ENCODE measurements at places on chromosomes 7 and 10.

DNA sequence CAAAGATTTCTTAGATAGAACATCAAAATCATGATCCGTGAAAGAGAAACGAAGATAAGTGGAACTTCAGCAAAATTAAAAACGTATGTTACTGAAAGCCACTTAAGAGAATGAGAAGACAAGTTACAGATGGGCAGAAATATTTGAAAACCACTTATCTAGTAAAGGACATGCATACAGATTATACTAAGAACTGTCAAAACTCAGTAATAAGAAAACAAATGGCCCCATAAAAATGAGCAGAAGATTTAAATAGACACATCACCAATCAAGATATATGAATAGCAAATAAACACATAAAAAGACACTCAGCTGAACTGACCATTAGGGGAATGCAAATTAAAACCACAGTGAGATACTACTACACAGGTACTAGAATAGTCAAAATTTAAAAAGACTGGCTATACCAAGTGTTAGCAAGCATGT, 343.7 kb downstream of the PTEN start:
- no peak for DNase-seq

DNA sequence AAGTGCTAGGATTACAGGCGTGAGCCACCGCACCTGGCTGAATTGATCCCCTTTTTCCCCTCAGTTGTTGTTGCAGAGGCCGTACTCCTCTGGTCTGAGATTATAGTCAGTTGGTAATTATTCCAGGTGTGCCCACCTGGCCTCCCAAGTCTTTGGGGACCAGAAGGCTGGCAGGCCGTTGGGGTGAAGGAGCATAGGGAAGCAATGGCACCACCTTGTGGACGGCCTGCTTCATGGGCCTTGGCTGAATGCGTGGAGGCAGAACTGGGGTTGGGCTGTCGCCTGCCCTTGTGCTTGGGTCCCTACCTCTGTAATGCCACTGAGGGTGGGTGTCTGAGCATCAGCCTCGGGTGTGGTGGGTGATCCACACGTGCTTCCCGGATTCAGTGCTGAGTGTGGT, 125.7 kb downstream of the RGS10 start:
- DNase-seq = peak; percentile 81

DNA sequence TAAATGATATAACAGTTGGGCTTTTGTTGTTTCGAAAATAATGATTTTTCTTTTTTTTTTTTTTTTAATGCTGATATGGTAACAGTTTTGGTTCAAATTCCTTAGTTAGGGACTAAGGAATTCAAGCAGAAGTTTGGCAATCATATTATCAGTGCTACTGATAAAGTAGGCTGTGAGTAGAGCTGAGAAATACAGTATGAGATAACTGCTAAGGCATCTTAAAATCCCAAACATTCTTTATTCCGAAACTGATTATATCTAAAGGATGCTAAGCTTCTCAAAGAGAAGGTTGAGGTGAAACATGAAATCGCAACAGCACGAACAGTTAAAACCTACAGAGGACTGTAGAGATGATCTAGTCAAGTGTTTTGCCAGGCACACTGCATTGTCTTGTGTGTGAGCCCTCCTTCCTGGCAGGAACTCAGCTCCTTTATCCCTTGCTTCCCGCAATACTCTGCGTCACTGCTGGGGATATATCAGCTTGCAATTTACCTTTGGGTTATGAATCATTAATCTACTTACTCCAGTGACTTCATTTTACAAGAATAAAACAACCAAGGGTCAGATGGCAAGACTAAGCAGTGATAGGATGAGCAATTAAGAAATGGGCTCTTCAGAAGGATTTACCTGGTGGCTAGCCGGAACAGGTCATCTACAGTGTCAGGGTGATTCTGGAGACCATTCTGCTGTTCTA, 36.7 kb downstream of the IRF5 start:
- DNase-seq = no peak

- no peak for DNase-seq
These were observed 1.9 kb upstream of the CYP26A1 start for GRCh38 chr10:93071674-93072224.

DNA sequence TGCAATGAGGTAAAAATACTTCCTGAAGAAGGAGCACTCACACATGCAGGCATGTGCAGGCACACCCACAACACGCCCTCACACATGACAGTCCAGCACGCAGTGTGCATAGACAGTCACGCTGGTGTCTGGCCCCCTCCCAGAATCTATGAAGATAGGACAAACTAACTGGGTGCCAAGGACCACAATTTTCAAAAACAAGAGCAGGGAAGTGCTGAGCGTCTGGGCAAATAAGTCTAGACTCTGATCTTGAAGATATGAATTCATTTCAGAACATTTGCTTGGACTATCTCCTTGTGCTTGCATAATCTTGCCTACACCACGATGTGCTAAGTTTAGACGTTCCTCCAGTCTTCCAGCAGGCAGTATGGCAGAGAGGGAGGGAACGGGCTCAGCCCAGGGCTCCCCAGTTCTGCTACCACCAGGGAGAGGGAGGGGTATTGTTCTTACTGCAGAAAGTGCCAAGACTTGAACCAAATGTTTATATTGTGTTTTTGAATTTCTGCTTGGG, 276.5 kb upstream of the KLF6 start:
- no peak for DNase-seq

GRCh38 chr10:62149621-62150020, 119.0 kb downstream of the RTKN2 start:
- DNase-seq = no peak

GRCh38 chr10:42956045-42956444, 120.8 kb upstream of the RET start:
- DNase-seq = peak; percentile 18

- DNase-seq = no peak
These were observed 481 bp upstream of the NPM3 start for GRCh38 chr10:101783736-101784118.

DNA sequence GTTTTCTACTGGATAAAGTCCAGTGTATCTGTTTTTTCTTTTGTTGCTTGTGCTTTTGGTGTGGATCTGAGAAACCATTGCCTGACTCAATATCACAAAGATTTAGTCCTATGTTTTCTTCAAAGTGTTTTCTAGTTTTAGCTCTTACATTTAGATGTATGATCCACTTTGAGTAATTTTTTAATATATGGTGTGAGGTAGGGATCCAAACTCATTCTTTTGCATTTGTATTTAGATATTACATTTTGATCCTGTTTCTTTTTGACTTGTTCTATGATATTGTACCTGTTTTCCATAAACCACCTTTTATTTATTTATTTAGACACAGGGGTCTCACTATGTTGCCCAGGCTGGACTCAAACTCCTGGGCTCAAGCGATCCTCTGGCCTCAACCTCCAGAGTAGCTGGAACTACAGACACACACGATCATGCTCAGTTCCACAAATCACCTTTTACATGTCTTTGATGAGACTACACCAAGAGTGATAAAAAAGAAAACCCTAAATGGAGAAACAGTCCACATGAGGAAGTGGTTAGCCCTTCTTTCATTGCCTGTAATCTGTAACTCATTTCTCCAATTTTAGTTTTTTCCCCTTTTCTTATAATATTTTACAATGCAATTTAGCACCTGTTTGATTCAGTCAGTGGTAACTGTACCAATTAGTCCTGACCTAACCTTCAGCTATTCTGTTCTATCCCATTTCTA, 86.0 kb downstream of the SLC37A3 start:
- no peak for DNase-seq

DNA sequence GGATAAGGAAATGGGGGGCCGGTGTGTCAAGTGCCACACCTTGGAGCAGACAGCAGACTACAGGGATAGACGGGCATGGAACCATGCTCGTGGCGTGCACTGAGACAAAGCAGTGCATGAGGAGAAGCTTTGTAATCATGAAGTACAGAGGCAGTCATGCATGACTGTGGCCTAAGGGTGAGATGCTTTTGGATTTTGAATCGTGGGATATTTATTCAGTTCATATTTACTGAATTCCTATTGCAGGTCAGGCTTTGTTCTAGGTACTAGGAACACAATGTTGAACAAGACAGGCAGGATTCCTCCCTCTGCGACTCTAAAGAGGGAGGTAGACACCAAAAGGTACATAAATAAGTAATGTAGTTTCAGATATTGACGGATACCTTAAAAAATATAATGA, 597.6 kb downstream of the PARD3 start:
- DNase-seq = no peak

GRCh38 chr7:138032770-138033169, 30.9 kb upstream of the CREB3L2 start:
- no peak for DNase-seq

DNA sequence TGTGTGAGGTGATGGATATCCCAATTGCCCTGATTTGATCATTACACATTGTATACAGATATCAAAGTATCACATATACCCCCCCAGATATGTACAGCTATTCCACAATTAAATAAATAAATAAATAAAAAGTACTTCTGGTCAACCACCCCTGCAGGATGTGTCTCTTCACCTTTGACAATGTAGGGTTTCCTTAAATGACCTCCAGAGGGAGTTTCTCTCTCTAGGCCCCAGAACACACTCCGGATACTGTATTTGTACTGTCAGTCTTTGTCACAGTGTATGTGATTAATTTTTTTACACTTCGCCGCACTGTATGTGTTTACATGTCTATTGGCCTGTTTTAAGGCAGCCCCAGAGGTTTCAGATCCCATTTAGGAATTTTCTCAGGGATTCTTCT, 123.6 kb downstream of the ADCYAP1R1 start:
- DNase-seq = no peak

DNA sequence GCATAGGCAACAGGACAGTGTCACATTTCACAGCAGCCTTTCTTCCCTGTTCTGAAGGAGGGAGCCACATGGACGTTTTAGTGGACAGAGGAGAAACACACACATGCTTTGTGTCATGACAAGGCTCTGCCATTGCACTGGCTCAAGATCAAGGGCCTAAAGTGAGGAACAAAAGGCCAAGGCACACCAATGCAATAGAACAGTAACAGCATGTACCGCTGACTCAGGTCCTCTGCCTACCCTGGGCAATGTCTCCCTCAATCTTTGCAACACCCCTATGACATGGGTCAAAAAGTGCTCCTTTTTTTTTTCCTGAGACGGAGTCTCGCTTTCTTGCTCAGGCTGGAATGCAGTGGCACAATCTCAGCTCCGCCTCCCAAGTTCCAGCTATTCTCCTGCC, 57.8 kb upstream of the SDK1 start:
- no peak for DNase-seq

- no peak for DNase-seq
These were observed 39.6 kb downstream of the WIPI2 start for GRCh38 chr7:5229451-5230264.

GRCh38 chr7:43220250-43220649, 107.8 kb downstream of the HECW1 start:
- DNase-seq = no peak

- DNase-seq = peak; percentile 84
These were observed 1.8 kb upstream of the PFKFB3 start for GRCh38 chr10:6200734-6201515.

DNA sequence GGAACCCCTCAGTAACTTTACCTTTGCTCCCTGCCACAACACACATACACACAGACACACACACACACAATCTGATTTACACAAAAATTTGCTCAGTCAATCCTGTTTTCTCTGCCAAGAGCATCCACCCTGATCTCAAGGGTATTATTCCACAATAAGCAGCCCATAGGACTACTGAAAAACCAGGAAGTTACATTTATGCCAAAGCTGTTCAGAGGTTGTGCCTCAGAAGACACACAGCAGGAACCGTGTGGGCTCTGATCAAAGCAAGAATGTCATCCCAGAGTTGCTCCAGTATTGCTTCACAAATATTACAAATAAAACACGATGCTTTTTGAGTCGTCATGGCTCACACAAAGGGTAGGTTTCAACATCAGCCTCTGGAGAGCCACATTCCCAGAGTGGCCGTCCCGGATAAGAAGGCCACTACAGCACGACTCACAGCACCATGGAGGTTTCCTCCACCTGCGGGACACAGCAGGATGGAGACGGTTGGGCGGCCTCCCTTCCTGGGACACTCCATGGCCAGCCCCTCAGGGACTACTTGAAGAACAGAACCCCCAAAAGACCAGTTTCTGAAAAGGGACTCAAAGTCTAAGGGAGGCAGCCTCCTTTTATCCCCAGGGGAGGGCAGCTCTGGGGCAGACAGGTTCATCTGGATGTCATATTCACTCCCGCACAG, 1.6 kb downstream of the AIFM2 start:
- no peak for DNase-seq

DNA sequence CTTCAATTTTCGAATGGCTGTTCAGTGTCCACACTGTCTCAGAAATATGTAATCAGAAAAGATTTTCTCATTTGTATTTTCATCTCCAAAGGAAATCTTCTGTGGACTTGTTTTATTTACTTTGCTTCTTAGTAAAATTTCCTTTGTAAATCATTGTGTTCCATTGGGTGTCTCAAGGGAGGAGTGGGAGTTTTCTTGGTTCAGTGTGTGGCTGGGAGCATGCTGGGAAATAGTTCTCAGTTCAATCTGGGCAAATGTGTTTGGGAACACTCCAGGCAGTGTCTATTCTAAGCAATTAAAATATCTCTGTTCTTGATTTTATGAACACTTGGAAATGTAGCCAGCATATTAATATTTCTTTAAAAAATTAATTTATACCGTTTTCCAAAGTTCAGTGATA, 1019.8 kb downstream of the CNTNAP2 start:
- DNase-seq = no peak

GRCh38 chr10:24730811-24731210, 7.1 kb upstream of the ARHGAP21 start:
- no peak for DNase-seq

DNA sequence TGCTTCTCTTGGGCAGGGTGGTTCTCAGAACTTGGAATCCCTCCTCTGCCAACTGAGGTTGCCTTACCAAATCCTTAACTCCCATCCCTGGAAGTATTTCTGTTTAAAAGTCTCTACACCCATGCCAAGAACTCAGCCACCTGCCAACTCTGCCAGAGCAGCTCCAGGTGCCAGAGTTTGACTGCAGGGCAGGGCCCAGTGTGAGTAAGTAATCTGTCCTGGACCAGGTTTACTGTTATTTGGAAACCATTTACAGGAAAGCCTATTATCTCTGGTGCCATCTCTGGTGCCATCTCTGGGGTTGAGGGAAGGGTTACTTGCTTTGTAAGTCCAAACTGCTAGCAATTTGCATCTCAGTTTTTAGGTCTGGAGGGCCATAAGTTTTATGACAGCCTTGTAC, 2.5 kb downstream of the TSPAN15 start:
- DNase-seq = no peak

DNA sequence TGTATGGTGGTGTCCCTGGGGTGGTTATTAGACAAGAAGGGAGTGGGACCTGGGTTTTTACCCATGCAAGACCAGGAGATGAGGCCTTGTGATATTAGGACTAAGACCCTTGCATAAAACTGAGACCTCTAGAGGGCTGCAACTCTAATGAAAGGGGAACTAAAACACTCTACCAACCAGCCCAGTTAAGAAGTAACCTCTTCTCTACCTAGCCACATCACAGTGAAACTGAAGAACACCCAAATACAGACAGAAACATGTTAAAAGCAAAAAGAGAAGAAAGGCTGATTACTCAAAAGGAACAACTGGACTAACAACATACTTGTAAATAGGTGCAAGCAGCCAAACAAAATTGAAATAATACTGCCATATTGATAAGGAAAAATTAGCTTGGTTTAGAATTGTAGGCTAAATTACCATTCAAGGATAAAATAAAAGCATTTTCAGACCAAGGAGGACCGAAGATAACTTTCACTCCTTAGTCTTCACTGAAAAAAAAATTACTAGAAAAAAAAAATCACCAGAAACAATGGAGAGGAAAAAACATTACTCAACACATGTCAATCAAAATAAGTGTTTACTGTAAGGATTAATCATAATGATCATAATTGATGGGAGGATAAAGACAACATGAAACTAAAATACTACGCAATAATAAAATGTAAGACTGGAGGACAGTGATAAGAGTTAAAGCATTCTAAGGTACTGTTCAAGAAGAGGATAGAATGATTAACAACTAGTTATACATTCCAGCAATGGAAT, 27.6 kb downstream of the ERLIN1 start:
- no peak for DNase-seq

- DNase-seq = no peak
These were observed 131.1 kb upstream of the SLC26A5 start for GRCh38 chr7:103577059-103577458.
